ENCODE measurements at places on chromosomes 2 and 18.

DNA sequence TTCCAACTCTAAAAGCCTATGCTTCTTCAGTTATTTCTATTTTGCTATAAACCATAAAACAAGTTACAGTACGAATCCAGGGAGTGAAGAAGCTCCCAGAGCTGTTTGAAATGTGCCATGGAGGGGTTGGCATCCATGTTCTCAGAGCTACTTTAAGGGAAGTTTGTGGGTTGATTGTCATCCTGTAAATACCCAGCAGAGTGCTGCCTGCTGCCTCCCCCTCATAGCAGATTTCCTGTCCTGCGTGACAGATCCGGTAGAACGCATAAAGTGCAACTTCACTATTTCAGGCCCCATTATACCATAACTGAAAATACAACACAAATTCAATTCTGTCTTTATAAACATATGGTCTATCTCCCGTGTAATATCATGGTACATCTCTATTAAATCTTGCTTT is 114.4 kb downstream of the CTNNA2 start:
- no peak for DNase-seq

- DNase-seq: no peak
These were observed 1337.2 kb upstream of the NXPH2 start for GRCh38 chr2:140117386-140117785.

DNA sequence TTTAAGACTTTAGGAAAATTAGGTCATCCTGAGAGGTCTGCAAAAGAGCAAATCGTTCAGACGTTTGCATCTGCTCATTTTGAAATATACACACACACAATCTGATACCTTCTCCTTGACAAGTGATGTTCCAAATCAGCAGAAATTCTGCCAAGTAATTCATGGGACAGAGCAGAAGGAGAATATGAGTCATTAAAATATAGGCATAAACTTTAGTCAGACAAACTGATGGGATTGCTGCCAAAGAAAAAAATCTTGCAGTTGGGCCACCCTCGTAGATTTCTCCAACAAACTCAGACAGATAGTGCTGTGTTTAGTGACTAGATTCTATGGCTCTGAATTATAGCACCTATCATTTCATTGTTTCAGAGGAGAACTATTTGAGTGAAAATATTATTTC is 336.3 kb downstream of the NYAP2 start:
- no peak for DNase-seq

DNA sequence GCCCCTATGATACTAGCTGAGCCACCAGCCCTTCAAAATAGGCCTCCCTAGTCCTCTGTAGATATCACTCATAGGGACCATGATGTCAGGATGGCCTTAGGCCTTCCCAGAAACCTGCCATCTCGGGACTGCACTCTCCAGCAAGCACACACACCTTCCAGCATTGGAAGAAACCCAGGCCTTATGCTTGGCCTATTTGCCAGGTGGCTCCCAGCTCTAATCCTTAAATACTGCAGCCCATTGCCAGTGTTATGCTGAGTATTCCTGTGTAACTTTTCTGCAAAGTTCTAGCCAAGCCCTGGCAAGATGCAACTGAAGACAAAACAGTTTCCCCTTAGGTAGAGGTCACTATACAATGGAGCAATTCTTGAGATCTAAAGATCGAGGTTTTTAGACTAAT is 316.5 kb downstream of the SETBP1 start:
- no peak for DNase-seq

DNA sequence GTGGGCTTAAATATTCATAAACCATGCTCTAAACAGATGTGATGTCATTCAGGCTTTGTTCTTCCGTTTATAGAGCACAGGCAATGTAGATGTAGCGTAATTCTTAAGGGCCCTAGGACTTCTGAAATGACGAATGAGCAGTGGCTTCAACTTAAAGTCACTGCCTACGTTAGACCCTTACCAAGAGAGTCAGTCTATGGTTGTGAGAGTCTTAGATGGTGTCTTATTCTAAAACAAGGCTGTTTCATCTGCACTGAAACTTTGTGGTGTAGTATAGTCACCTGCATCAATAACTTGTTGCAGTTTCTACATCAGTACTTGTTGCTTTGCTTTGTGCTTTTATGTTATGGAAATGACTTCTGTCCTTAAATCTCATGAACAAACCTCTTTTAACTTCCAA is 56.0 kb downstream of the PIK3C3 start:
- no peak for DNase-seq

DNA sequence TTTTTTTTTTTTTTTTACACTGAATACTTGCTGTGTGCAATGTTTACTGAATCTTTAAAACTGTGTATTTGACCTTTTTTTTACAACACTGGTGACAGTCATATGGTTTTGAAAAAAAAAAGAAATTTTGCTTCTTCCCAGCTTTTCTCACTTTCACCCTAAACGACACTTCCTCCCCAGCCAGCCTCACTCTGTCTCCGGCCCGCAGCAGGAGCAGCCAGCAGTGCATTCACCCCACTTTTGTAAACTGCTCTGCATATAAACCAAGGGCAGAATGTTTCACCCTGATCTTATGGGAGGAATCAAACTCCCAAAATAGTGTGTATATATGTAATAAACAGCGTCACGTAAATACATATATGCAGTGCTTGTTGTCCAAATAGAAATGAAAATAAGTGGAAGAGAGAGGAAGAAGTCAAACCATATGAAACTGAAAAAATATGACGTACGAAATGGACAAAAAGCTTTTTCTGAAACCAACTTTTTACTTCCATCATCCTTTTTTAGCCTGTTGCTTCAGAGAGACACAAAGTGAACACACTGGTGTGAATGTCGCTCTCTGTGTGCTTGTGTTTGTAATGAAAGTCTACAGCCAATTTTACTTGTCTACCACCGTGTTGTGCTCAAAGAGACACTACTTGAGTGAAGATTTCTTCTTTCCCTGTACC is 54.2 kb downstream of the ZCCHC2 start:
- DNase-seq: no peak

DNA sequence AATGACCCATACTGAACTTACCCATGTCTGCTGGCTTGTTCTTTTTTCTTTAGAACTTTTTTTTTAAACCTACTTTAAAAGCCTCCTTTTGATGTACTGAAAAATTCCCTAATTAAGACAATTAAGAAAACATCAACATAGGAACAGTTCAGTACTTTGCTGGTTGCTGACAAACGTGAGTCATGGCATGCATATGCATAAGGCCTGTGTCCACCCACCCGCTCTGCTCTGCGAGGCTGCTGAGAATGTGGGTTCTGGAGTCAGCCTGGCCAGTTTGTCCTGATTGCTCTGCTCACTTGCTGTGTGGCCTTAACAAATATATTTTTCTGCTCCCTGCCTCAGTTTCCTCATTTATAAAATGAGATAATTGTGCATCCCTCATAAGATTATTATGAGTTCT is 27.3 kb downstream of the LAMA3 start:
- no peak for DNase-seq

GRCh38 chr2:152718909-152719645 is 657 bp downstream of the ARL6IP6 start:
- no peak for DNase-seq
